ENCODE measurements at places on chromosomes 3 and 15.

DNA sequence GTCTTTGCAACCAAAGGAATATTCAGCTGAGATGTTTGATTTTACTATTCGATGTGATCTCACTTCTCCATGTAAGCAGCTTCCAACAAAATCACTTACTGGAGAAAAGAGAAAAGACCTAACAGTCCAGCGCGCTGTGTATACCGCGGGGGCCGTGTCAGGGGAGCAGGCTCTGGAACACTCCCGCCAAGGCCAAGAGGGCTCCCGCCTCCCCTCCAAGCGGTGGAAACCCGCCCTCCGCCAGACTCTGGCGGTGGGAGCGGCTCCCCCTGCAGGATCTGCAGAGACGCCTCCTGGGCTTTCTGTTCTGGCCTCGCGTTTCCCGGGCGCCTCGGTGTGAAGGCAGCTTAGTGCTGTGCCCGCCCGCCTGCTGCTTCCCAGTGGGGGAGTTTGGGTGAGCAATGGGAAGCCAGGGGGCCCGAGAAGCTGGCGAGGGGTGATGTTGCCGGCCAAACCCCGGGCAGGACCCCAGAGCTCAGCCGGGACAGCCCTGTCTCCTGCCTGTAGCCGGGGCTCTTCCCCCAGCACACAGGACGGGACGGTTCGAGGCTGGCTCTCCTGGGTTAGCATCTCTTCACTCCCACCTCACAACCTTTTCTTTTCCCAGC lies 36.3 kb downstream of the CHST14 start:
- peak; percentile 76 for DNase-seq

DNA sequence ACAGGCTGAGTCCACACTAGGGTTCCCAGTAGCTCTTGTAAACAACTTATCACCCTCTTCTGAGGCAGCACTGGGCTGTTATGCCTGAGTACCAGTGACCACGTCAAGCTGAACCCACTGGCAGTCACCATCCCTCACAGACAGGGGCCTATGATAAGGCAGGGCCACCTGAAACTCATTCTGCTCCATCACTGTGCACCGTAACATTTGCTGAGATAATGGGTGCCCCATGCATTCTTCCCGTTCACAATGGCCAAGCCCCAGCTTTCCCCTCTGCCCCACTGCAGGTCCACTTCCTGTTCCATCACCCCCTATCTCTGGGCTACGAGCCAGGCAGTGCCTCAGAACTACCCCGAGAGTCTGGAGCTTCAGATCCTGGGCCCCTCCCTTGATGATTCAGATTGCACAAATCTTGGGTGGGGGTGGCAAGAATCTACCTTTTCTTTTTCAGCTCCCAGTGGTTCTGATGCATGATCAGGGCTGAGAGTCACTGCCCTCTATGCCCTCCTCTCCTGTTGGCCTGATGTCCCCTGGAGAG lies 158.0 kb downstream of the RAB11A start:
- no peak for DNase-seq

- no peak for DNase-seq
Observed at GRCh38 chr3:134441321-134441720, 44.5 kb downstream of the ANAPC13 start.

DNA sequence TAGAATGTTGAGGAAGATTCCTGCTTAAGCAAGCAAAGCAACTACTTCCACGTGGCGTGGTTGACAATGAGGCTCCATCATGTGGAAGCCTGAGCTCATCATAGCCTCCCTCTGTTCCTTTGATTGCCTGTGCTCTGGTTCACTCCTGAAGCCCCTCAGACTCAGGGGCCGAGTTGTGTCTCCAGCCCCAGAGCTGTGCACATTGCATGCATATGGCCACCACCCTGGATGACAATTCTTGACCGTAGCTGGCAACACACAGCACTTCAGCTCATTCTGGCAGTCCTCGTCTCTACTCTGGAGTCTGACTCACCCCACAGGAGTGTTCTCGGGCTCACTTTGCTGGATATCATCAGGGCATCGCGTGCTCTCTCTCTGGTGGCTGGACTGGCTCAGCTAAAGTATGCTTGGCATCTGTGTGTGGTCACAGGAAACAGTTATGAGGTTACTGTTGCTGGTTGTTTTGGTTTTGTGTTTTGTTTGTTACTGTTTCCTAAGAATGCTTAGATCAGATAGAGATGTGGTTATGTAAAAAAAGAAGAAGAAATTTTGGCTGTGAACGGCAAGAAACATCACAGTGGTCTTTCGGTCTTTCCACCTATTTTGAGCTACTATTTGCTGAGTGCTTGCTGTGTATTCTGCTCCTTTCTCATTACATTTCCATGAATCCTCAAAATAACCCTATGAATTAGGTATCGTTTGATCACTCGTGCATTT lies 41.6 kb upstream of the MRPS22 start:
- no peak for DNase-seq

DNA sequence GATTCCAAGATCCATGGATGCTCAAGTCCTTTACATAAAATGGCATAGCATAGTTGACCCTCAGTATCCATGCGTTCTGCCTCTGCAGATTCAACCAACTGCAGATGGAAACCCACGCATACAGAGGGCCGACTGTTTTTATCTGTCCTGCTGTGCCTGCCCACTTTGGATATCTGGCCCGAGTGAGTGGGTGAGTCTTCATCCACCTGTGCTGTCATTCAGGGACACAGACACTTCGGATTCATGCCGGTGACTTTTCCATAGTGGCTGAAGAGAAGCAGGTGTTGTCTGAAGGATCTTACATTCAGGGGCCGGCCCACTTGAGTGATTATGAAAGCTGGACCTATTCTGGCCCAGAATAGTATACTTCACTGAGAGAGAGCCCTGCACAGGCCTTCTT lies 85.1 kb downstream of the RYR3 start:
- DNase-seq, result no peak

DNA sequence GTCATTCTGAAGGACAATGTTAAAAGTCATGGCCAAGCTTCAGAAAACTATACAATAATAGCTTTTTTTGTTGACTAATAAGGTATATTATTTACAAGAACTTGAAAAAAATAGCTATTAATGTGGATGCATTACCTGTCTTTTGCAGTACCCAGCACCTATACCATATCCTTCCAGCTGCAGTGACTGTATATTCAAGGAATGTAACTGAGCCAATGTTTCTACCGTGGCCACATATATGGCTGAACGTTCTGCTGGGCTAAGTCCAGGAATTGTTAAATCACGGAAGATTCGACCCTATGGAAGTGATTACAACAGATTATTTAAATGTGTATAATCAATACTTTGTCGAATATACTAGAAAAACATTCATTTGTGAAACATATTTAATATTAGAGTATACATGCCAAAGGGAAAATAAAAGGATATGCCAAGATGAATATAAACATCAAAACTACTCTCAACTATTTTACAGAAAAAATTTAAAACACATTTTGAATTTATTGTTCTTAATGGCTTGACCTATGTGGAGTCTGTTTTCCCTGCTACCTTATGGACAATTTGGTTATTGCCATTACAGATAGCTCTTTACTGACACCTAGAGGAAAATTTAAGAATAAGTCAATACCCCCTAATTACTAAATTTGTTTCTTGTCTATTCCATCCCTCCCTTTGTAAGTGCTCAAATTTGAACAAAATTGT lies 17.6 kb downstream of the ACAD11 start:
- DNase-seq, result no peak

- DNase-seq, result no peak
Observed at GRCh38 chr15:50068016-50068415, 51.0 kb downstream of the ATP8B4 start.

DNA sequence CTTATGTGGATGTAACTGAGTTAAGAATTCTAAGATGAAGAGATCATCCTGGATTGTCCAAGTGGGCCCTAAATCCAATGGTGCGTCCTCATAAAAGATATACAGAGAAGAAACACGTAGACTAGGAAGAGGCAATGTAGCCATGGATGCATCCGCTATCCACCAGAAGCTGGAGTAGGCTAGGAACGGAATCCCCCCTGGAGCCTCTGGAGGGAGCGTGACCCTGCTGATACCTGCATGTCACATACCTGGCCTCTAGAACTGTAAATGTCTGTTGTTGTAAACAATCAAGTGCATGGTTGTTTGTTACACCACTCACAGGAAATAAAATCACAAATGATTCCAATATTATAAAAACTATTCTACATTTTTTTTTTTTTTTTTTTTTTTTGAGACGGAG lies 254.5 kb upstream of the RORA start:
- DNase-seq, result no peak

DNA sequence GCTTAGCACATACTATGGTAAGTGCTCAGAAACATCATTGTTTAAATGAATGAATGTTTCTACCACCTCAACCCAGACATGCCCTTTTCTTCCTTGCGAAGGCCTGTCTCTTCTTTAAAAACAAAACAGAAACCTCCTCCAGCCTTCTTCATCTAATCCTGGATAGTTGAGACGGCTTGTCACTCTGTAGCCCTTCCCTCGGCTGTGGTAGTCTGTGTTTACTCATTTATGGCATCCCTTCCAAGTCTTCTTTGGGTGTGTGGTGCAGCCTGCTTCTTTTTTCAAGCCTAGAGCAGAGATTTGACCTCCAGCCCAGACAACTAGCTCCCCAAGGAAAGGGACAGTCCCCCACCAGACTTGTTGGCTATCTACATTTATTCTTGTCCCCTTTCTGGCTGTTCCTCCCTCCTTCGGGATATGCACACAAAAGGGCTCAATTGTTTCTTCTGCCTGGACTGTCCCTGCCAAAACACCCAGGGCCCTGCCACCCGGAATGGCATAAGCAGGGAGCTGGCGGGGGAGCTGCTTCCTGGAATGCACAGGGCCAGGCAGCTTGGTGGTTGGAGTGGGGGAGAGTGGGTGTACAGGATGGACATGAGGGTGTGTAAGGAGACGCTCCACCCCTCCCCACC lies 67.8 kb downstream of the ITGA11 start:
- DNase-seq, result no peak

DNA sequence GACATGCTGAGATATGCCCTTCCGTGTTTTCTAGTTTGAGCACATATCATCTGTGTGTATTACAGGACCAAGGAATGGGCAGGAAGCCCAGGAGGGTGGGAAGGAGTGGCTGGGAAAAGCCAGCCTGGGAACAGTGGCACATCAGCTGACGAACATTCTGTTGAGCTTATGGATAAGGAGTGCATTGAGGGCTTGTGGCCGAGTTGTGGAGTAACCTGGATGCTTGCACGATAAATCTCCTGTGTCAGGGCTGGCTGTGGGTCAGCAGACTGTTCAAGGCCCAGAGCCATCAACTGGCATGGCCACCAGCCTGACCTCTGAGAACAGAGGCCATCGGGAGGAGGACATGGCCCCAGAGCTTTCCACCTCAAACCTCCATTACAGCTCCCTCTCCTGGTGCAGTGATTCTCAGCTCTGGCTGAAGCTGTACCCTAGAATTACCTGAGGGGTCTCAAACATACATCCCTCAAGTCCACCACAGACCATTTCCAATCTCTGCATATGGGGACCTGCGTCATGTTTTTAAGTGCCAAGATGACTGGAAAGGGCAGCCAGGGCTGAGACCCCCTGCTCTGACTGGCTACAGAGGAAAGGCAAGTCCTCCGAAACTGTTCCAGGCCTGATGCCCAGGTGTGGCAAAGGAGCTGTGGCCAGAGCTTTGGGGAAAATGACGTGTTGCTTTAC lies 4.8 kb upstream of the VILL start:
- DNase-seq, result no peak

DNA sequence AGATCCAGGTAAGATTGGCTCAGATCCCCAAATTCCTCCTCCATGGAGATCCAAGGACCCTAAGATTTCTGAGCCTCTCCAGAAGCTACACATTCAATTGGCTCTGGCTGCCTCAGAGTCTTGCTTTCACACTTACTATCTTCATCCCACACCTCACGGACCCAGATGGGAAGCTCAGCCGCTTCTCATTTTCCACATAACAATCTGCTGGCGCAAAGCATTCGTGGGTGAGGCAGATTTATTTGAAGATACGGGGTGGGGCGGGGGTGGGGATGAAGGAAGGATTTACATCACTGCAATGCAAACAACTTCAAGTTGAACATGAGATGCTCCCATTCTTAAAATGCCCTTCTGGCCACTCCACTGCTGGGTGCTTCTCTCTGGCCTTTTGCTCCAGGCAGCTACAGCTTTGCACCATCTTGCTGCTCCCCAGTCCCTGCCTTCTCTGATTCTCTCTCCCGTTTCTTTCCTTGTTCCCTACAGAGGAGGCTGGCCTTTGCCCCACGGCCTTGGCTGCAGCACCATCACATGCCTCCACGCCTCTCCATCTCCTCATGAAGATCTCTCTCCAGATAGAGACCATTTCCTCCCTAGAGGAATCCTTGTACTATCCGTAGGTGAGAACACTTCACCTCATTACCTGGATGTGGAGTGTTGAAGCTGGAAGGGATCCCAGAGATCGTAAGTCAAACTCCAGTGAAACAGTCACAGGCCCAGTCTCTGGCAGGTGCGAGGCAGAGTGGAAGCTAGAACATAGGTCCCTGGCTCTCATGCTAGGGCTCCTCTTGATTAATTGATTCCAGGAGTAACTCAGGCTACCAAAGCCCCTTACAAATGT lies 175.9 kb downstream of the RPLP1 start:
- DNase-seq, result no peak

DNA sequence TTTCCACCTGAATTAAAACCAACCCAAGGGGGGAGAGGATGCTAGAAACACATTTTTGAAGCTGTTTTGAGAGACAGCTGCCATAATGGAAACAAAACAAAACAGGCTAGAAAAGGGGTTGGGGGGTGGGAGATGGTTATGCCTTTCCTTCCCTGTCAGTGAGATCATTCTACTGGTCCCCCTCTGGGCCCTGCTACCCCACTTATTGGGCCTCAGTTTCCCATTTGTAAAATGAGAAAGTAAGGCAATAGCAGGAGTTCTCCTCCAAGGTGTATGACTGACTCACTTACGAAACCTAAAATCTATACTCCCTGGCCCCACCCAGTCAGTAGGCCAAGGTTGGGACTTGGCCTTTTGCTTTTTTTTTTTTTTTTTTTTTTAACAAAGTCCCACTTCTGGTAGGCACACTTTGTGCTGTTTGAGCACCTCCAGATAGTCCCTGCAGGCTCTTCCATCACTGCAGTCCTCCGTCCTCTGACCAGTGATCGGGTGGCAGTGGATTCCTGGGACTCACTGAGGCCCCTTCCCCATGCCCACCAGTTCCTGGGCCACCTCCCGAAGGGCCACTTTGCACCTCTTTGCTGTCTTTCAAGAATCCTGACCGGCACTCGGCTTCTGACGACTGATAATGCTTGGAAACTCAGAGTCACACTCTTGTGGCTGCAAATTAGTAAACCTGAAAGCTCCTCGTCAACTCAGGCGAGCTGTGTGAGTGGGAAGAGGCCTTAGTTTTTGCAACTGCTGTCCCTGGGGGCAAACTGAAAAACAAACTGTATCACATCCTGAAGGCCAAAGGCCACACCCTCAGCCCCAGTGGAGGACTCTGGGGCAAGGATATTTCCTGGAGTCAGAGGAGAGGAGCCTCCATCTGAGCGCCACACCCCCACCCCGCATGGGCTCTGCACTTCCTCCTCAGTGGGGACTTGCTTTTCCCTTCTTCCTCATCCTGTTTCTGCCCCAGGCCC lies 6.7 kb upstream of the PSTPIP1 start:
- peak; percentile 78 for DNase-seq

- peak; percentile 42 for DNase-seq
Observed at GRCh38 chr15:100803171-100803440, 76.5 kb upstream of the ALDH1A3 start.

Measured in natural killer cell treated with Interleukin-12 subunit alpha and Interleukin-12 subunit beta and Interleukin-15 and Interleukin-18, amount 100 ng/mL, for 72 hours (primary cell).